ENCODE measurements at places on chromosomes 11 and 22.

DNA sequence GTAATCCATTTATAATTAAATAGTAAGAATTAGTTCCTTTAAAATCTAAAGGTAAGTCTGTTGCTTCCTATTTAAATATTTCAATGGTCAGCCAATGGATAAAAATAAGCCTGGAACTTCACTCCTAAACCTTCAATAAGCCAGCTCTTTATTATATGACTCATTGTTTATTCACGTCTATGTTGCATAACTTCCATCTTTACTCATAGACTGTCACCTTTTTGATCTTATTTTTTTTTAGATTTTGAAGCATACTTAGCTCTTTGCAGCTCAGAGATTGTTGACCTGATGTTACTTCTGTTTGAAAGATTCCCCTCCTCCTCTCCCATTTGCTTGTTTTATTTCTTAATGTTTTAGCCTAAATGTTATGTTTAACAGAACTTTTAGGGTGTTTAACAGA lies 1571.2 kb upstream of the RAG2 start:
- DNase-seq, result no peak

GRCh38 chr22:31337178-31337577 lies 9.0 kb downstream of the PATZ1 start:
- DNase-seq, result no peak

DNA sequence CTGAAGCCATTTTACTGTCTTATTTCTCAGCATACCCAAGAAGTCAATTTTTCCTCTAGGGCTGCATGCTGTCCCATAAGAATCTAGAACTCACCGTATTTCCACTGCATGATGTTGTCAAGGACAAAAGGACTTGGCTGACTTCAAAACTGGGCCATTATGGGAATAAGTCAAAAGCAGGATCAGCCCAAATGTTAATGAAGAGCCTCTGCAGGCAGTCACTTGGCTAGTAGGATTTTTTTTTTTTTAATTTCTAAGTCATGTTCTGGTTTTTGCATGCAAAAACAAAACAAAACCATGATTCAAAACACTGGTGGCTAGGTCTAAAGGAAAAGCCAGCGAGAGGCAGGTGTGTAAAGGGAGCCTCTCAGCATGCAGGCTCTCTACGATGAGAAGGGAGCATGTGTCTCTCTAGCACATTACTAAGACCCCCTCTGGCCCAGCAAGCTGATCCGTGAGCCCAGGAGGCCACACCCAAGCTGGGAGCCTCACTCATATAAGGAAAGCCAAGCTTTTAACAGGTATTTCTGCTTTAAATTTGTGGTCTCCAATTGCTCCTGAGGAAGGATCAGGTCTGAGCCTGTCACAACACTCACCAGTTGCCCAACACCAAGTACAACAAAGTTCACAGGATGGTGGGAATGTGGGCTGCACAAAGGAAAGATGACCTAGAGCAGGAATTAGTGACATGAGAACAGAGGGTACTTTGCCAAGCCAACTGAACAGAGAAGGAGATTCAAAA lies 21.4 kb upstream of the STK33 start:
- no peak for DNase-seq

DNA sequence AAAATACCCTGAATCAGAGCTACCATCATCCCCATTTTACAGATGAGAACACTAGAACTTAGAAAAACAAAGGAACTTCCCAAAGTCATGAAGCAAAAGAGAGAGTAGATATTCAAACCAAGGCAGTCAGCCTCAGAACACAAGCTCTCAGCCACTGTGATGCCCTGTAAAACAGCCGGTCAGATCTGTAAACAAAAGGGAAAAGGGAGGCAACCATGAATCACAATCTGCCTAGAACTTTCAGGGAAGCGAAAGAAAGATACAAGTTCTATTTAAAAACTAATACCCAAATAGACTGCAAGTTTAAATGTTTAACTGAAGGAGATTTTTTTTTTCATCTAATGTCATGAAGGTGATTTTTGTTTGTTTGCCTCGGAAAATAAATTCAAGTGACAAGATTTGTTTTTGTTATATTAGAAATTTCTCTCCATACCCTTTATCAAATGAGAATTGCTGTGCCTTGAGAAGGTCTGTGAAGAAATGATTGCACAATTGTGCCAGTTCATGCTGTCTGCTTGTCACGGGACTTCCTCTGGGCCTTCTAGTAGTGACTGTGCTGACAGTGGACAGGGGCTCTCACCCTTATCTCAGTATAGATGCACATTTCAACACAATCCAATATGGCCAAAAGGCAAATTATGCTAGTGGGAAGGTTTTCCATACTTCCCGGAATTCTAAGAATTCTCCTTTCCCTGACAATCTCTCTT lies 11.7 kb downstream of the SAA1 start:
- no peak for DNase-seq

DNA sequence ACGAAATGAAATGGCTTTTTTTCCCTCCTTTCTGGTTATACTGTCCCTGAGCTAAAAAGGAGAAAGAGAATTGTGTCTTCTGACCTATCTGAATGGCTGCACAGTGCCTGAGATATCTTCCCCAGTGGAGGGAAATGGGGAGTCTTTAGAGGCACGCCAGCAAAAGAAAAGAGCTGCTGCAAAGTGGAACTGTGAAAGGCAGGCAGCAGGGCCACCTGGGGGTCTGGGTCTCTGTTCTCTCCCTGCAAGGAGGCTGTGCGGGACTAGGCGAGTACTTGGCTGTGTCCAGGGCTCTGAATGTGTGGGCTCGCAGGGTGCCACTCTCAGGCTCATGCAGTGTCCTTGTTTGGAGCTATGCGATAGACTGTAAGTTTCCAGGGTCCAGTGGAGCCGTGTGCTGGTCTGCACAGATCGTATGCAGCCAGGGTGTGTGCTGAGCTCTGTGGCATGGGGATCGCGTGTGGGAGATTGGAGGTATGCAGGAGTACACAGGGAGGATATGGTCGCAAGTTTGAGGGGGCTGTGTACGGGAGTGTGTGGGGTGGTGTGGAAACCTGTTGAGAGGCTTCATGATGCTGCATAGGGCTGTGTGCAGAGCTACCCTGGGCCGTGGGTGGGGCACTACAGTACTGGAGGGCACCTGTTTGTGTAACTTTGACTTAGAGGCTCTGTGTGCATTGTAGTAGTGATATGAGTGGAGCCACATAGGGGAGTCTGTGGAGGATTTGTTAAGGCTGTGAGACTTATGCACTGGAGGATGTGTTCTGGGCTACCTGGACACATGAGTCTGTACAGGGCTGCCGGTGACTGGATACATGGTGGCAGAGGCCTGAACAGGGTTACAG lies 70.1 kb upstream of the OLFML1 start:
- DNase-seq, result no peak

DNA sequence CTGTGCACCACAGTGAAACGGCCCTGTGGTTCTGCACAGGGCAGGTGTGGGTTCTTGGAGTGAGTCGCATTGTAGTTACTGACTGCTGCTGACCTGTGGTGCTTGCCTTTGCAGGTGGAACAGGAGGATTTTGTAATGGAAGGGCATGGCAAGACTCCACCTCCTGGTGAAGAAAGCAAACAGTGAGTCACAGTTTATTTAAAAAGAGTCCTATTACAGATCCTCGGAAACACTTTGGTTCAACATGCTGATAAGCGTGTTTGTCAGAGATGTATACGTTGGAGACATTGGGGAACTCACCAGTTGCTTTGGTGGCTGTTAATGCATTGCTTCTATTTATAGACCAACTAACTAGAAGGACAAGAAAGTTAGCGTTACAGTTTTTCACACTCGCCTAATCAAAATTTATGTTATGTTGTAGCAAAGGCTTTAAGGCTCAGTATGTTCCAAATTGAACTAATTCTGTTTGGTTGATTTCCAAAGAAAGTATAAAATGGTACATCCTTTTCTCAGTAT lies 21.7 kb upstream of the TNRC6B start:
- DNase-seq, result peak; percentile 38

DNA sequence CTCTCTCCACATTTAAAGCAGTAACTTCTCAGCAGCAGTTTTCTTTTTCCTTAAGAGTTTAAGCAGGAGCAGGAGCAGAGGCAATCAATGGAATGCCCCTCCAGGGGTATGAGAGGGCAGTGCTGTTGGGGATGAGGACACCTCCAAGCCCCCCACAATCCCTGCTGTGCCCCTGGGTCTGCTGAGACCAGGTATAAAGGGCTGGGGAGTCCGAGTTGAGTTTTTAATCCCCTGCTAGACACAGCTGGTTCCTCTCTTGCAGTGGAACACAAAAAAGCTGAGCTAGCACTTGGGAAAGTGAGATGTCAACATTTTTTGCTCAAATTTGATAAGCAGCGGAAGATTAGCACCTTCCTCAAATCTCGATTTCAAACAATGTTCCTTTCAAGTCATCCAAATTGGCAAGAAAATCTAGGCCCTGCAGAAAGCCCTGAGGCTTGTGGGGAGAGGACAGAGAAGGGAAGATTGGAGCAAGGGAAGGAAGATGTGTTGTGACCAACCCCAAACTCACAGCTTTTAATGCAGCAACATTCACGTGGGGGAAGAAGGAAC lies 581.9 kb downstream of the SOX6 start:
- no peak for DNase-seq

DNA sequence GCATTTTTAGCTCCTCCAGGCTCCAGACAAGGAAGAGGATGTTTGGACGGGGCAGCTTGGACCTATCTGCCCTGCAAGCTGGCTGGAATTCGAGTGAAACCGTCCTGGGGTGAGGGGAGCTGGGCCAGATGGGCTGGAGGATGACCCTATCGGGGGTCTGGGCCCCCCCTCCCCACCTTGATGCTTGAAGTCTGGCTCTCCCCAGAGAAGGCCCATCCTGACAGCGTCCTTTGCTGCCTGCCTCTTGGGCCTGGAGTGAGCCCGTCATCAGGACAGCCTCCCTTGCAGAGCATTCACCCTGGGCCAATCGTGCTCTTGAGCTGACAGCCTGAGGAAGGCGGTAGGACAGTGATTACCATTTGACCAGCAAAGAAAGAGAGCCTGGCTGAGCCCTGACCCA lies 5.3 kb upstream of the PDGFB start:
- DNase-seq, result no peak

- no peak for DNase-seq
Measured at GRCh38 chr11:72730243-72730642, 22.0 kb downstream of the ARAP1 start.

GRCh38 chr22:48297296-48297695 lies 1530.4 kb downstream of the BRD1 start:
- DNase-seq, result no peak

DNA sequence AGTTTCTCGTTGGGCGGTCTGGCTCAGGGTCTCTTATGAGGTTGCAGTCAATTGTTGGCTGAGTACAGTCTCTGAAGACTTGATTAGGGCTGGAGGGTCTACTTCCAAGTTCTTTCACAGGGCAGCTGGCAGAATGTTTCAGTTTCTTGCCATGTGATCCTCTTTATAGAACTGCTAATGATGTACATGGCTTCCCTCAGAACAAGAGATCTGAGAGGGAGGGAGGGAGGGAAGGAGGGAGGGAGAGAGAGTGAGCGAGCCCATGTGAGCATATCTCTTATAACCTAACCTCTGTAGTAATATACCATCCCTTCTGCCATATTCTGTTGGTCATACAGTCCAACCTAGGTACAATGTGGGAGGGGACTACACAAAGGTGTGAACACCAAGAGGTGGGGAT lies 2.7 kb upstream of the CCDC15 start:
- no peak for DNase-seq

GRCh38 chr22:29167032-29167911 lies 38.4 kb upstream of the EMID1 start:
- DNase-seq, result no peak

GRCh38 chr11:64320556-64320955 lies 2.6 kb downstream of the PRDX5 start:
- DNase-seq, result no peak

GRCh38 chr22:32926600-32926999 lies 125.1 kb downstream of the TIMP3 start:
- DNase-seq, result peak; percentile 25

DNA sequence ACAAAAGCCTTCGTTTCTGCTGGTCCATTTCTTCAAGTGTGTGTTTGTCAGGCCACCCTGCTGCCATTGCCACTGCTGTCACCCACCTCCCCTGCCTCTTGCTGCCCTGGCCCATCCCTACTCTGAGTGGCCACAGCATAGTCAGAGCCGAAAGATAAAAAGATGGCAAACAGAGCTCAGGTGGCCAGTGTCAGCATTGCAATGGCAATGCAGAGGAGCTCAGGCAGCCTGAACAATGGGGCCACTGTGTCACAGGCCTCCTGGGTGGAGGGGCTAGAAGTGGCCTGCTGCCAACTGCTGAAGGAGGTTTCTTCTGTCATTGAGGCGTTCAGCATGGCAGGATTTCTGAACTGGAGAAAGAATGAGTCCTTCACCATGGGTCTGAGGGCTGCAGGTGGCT lies 137.1 kb downstream of the CSNK2A3 start:
- peak; percentile 59 for DNase-seq

GRCh38 chr11:33214767-33215166 lies 42.4 kb upstream of the HIPK3 start:
- DNase-seq, result no peak

DNA sequence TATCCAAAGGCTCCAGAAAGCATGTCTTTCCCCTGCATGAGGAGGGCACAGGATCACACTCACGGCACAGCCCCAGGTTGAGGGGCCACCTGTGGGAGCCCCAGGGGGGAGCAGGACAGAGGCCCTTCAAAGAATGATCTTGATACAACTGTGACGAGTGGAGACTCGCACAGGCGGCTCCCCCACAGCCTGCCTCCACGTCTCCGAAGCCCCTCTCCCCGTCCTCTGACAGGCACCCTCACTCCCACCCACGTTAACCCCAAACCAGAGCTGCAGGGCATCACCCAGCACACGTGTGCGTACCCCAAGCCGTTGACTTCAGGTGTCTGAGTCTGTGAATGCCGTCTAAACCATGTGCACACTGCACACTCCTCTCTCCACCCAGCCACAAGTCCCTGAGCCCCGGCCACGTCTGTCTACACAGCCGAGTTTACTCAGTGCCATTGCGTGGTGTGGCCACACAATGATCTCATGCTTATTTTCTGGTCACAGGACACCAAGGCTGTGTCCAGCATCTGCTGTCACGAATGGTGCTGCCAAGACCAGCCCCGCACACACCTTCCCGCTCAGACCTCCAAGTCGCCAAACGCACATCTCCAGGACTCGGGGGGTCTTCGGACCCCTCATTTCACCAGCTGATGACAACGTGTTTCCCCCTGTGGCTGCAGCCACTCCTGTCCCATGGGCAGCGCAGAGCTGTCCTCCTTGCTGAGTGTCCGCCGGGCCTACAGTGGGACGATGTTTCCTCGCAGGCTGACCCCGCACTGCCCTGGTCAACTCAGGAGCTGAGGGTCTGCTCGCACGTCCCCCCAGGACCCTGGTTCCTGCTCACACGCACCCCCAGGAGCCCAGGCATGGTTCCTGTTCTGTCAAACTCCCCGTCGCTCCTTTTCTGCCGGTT lies 251.2 kb downstream of the BRD1 start:
- no peak for DNase-seq

GRCh38 chr11:30717009-30717408 lies 130.9 kb upstream of the MPPED2 start:
- DNase-seq, result no peak

- no peak for DNase-seq
Measured at GRCh38 chr11:29129844-29130243, 887.0 kb downstream of the KCNA4 start.

Measured in NCI-H526 (cell line).